ENCODE measurements at places on chromosomes 11 and 22. TPM values are rescaled to one million over a fixed set of nuclear protein-coding genes. Genes with fewer than 3 reads are reported as not detected.

PRG3 gene
- total RNA-seq: not detected

DNA sequence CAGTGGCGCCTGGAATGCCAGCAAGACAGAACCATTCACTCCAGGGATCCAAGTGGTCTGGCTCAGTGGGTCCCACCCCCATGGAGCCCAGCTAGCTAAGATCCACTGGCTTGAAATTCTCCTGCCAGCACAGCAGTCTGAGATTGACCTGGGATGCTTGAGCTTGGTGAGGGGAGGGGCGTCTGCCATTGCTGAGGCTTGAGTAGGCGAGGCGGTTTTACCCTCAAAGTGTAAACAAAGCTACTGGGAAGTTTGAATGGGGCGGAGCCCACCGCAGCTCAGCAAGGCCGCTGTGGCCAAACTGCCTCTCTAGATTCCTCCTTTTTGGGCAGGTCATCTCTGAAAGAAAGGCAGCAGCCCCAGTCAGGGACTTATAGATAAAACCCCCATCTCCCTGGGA is 125.7 kb upstream of the DDI1 start:
- no peak for DNase-seq
- H3K27me3 ChIP-seq: peaks cover 2% of the 10 kb centered on the region
- H3K4me3 ChIP-seq: no peak overlapping the region
- H3K27ac ChIP-seq: no peak overlapping the region

DNA sequence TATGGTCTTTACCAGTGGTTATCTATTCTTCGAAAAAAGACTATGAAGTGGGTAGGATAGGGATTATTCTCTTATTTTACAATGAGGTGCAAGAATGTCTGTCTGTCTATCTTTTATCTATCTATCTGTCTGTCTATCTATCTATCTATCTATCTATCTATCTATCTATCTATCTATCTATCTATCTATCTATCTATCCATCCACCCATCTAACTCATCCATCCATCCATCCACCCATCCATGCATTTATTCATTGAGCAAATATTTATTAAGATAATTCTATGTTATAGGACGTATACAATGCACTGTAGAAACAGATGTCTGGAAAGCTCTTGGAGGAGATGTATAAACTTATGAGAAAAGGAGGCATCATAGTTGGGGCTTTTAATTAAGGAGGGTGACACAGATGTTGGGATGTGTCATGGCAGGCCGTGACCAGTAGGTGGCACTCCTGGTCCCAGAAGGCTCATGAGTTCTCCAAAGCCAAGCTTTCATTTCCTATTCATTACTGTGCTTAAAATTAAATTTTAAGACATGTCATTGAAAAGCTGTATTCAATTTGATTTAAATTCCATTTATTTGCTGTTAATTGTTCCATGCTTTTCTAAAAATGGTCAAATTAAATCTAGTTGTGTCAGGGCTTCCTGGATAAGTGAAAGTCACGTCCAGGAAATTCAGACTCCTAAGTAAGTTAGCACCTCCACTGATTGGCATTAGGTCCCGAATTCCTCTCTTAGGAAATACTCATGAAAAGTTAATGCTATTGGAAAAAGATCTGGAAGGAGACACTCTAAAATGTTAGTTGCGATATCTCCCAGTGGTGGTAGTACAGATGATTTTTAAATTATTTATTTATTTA is 19.0 kb upstream of the E2F8 start:
- H3K4me3 ChIP-seq: no peak overlapping the region
- peaks cover 2% of the 10 kb centered on the region for H3K27me3 ChIP-seq
- no peaks in the 10 kb centered on the region for H3K4me1 ChIP-seq
- DNase-seq: peak; percentile 83

- H3K27me3 ChIP-seq: no peaks in the 10 kb centered on the region
- DNase-seq: no peak
- no peak overlapping the region for H3K27ac ChIP-seq
- peaks cover 16% of the 10 kb centered on the region for H3K4me1 ChIP-seq
Observed at GRCh38 chr11:27574342-27574741, 67.8 kb upstream of the LIN7C start.

DNA sequence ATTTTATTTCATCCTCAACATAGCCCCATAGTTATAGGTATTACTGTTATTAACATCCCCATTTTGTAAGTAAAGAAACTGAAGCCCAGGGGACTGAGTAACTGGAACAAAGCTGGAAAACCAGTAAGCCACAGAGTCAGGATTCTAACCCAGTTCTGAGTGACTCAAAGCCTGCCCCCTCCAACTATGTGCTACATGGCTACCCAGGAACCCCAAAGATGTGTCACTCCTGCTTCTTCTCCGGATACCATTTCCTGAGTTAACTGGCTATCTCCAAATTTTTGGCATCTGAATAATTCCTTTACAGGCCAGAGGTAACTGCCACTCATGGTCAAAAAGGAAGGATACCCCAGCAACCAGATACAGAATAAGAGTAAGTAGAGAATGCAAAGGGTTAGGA is 43.6 kb downstream of the TENM4 start:
- no peaks in the 10 kb centered on the region for H3K27me3 ChIP-seq
- no peak overlapping the region for H3K4me3 ChIP-seq
- peaks cover 7% of the 10 kb centered on the region for H3K36me3 ChIP-seq

Data from glutamatergic neuron (in vitro differentiated cells).